Hematopoietic multipotent progenitor cell (in vitro differentiated cells): ENCODE measurements at places on chromosomes 5 and 9. TPM values are rescaled to one million over a fixed set of nuclear protein-coding genes. Genes with fewer than 3 reads are reported as not detected.

DNA sequence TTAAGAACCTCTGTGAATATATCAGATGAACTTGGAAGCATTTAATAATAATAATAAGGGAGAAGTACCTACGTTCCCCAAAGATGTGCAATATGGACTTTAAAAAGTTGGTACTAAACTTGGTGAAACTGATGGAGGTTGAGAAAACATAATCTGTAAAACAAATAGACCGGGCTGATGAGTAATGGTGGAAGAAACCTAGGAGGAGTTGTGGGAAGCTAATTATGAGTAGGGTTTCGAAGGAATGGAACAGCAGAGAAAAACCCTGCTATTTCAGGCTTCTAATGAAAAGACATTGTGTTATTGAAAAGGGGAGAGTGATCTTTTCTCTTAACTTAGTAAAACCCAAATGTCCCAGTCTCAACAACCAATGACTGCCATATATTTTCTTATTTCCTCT, 229.3 kb downstream of the PCSK1 start:
- DNase-seq = no peak

DNA sequence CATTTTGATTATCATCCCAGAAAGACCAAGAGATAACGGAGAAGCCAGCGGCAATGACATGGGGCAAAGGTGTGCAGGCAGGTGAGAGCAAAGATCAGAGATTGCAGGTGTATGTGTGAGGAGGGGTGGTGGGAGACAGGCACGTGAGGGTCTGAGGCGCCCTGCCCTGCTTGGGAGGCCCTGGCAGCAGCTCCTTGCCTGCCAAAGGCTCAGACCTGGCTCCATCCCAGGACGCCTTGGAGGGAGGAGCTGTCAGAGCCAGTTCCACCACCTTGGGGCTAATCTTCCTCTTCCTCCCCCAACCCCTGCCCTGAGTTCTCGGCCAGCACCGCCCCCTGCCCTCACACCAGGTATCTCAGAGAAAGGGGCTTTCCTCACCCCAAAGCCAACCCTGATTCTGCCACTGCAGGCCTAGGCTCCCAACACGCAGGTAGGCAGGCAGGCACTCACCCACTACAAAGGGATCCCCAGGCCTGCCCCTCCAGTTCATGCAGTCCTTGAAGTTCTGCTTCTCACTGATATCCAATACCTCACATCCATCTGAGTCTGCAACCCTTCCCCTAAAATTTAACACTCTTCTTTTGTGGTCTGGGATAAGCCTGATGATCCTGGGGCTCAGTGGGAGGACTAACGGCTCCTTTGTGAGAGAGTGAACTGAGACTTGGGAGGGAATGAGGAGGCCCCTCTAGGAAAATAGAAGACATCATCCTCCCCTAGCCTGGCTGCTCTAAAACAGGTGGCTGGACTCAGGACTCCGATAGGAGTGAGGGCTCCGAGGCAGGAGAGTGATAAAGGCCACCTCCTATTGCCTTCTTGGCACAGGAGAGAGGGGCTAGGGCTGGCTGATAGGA, 1.8 kb downstream of the AQP3 start:
- no peak for DNase-seq

DNA sequence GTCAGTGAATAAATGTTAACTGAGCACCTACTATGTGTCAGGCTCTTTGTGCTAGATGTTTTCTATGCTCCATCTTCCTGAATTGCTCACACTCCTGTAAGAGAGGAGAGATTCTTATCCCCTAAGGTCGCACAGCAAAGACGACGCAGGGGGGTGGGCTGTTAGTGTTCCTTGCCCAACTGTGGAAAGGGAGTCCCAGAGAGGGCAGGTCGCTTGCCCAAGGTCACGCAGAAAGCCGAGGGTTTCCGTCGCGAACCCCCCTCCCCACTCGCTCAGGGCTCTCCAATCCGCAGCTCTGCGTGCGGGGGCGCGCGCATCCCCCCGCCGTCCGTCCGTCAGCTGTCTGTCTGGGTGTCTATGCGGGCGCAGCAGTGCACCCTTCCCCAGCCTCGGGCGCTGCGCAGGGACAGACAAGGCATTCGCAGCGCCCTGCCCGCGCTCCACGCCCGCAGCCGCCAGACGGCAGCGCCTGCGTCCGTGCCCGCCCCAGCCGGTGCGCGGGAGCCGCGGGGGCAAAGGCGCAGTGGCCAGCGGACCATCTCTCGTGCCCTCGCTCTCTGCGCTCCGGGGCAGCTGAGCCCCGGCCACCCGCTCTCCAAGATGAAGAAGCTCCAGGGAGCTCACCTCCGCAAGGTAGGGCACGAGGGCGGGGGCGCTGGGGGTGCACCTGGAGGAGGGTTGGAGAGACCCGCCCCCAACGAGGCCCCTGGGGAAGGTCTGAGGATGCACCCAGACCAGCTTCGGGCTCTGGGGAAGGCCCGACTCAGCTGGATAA, at the start of gene SLC6A7:
SLC6A7 (plus strand) TSS at position 335 of the 775 bp plus-strand sequence; CDS start at position 601, 266 bp downstream.
- no peak for DNase-seq

- no peak for DNase-seq
Observed at GRCh38 chr5:112758676-112759075, 21.0 kb downstream of the APC start.

- DNase-seq = no peak
Observed at GRCh38 chr5:17336054-17336453, 118.6 kb downstream of the BASP1 start.

DNA sequence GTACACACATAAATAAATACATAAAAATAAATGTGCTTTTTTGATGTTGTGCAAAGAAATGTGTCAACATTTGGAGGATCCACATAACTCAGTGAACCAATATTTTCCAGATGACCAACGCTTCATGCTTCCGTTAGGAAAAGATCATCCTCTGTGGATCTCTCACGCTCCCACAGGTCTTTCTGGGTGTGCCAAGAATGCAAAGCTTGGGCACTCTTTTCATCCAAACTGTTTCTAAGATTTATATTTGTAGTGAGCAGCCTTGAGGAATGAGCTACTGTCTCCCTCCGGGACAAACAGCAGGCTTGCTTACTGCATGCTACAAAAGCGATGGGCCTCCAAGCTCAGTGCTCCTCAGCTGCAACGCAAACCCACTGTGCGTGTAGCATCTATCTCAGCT, 46.2 kb upstream of the RUFY1 start:
- DNase-seq = no peak

DNA sequence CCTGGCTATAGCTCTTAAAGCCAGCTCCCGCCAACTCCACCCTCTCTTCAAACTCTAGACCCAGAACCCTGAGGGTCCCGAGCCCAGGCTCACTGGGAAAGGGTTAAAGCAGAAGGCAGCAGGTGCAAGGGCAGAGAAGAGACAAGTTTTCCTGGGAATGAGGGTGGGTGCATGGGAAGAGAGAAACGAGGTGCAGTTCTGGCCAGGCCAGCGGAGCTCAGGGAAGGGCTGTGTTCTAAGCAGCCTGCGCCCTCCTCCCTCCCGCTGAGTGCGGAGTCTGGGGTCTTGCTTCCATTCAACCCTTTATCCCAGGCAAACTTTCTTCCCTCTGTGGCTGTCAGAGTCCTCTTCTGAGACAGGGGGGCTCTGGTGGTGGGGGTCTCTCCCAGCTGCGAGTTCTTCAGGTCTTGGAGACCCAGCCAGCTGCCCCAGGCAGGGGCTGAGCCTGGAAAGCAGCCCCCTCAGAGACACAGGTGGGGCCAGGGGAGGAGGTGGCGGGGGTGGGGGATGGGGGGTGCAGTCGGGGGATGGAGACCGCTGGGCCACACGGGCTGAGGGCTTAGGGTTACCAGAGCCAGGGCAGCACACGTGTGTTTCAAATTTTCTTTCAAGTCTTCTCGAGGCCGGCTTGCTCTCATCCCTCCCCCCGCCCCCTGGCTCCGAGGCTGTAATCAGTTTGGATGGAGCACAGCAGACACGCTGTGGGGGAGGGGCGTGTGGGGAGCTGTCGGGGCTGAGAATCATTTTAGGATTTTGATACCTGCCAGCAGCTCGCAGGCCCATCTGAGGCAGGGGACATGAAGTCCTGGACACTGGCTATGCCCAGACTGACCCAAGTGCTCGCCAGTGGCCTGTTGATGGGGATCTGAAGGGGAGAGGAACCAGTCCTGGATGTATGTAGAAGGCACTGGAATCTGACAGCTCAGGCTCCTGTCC, 169.6 kb upstream of the SMIM23 start:
- no peak for DNase-seq

DNA sequence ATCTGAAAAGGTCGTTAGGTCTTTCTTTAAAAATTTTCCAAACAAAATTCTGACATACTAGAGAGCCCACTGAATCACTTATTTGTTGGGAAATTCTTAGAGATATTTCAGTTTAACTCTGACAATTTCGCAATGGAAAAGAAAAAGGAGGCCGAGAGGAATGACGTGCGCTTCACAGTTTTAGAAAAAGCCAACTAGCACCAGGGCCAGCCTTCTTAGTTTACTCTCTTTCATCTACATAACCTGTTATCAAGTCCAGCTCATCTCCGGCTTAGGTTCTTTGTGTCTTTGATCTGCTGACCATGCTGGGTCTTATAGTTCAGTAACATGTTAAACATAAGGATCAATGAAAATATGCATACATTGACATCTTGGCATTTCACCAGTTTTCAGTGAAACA, 201.7 kb upstream of the TAS2R1 start:
- DNase-seq = no peak

- no peak for DNase-seq
Observed at GRCh38 chr5:170470808-170471404, 32.9 kb upstream of the KCNIP1 start.

- no peak for DNase-seq
Observed at GRCh38 chr9:109799792-109800191, 19.8 kb downstream of the PALM2AKAP2 start.

DNA sequence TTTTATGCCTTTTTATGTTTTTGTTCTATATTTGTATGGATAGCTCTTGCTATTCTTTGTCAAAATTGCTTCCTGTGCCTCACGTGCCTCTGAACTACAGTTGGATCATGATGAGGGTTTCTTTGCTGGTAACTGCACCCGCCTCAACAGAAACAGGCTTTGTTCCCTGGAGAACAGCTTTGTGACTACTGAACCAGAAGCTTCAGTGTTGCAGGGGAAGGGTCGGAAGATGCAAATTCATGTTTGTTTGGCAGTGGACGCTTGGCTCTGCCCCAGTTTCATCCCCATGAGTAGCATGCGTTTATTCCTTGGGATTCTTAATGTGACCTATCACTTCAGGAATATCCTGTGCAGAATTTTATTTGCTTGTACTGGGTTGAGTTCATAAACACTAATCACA, 959.1 kb upstream of the WWC1 start:
- DNase-seq = no peak

DNA sequence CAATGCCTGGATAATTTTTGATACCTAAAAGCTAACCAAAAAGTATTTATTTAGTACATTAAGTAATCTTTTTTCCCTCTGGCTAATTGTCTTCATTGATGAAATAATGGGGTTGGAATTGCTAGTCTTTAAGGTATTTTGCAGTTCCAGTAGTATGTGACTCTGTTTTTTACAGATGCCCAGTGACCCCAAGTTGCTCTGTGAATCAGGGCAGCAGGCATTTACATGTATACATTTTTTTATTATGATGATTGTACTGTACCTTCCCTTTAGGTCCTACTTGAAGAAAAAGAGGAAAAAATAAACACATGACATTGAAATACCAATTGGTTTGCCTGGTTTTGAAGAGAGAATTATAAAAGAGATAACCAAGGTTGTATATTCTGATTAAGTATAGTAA, 385.5 kb downstream of the ADGRV1 start:
- DNase-seq = no peak

DNA sequence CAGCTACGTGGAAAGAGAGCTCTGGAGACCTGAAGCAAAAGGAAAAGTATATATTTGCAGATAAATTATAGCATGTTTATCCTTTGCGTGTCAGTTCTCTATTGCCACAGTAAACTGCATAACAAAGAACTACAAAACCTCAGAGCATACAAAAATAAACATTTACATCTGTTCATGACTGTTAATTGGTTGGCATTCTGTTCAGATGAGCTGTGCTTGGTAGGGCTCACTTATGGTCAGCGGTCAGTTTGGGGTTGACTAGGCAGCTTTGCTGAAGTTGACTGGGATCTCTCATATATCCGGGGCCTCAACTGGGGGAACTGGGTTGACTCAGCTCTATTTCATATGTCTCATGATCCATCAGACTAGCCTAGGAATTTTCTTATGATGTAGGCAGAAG, 257.7 kb downstream of the TLE1 start:
- no peak for DNase-seq

DNA sequence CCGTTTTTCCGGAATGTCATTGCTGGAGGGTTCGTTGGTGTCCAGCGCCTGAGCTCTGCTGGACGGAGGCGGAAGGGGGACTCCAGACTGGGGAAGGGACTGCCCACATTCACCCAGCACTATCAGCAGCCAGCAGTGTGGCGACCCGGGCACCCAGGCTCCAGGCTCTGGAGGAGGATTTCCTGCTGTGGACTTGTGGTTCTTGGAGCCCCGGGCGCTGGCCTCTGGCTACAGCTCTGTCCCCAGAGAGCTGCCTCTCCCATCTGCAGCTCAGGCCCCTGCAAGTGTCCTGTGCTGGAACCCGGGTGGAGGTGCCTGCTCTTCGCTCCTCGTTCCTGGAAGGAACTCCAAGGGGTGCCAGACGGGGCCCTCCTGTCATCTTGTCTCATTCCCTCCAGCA, 152.6 kb downstream of the RGS3 start:
- no peak for DNase-seq

DNA sequence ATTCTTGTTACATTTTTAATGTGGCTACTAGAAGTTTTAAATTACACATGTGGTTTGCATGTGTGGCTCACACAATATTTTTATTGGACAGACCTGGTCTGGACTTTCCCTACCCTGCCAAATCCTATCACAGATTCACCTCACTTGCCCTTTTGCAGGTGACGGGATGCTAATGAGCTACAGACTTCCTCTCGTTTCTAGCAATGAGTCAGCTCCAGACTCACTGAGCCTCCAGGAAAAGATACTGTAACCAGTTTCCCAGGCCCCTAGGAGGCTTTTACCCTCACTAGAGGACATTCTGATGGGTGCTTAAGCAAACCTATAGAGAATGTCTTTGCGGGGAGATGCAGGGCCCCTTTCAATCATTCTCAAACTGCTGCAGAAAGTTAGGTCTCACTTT, 135.4 kb downstream of the WDR41 start:
- no peak for DNase-seq

GRCh38 chr5:34501016-34501415, 155.1 kb upstream of the RAI14 start:
- no peak for DNase-seq

GRCh38 chr5:173479711-173480110, 136.7 kb downstream of the BOD1 start:
- no peak for DNase-seq

DNA sequence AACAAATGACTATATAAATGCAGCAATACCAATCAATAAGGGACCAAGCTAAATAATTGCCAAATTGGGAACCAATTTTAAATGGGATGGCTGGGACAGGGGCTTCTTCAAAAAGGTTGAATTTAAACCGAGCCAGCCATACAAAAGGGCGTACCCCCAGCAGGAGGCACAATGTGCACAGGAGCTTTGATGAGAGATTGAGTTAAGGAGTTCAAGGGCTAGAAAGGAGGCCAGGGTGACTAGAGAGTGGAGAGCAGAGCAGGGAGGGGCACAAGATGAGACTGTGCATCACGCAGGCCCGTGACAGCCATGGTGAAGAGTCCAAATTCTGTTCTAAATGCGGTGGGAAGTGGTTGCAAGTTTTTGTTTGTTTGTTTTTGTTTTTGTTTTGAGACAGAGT, 23.3 kb upstream of the PDCD1LG2 start:
- no peak for DNase-seq

GRCh38 chr9:124361128-124361527, 54.1 kb downstream of the PSMB7 start:
- no peak for DNase-seq

The CYLC2 gene
- total RNA-seq = not detected

The SNX18 gene
- 15.9 TPM for total RNA-seq

The WDR31 gene
- 3.2 TPM for total RNA-seq

The GFPT2 gene
- total RNA-seq = under 0.01 TPM

The MAMDC2 gene
- total RNA-seq = 42.3 TPM
